ENCODE measurements at places on chromosomes 1 and 21. TPM values are rescaled to one million over a fixed set of nuclear protein-coding genes. Genes with fewer than 3 reads are reported as not detected.

PAPPA2 gene
- total RNA-seq, result 0.31 TPM

RUNX1 gene
- total RNA-seq, result 2.7 TPM

AQP10 gene
- not detected for total RNA-seq

BCAS2 gene
- total RNA-seq, result 31.2 TPM

KDF1 gene
- not detected for total RNA-seq

GPR161 gene
- total RNA-seq, result 11.2 TPM

AMY1C gene
- not detected for total RNA-seq
